ENCODE measurements at places on chromosomes 11 and 22.

DNA sequence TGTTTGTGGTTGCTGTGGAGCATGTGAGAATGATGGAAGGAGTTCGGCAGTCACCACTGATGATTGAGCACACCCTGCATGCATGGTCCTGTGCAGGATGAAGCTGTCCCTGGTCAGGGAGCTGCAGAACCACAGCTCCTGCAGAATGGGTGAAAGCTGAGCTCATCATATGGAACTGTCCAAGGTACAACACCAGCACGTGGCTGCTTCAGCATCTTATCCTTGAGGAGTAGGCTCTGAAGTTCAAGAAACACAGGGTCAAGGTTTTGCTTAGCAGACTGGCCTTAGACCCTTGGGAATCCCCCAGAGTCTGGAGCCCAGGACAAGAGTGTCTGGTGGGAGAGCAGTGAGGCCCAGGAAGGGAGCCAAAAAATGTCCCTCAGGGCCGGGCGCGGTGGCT is 182.4 kb upstream of the LARGE1 start:
- no peak for DNase-seq

DNA sequence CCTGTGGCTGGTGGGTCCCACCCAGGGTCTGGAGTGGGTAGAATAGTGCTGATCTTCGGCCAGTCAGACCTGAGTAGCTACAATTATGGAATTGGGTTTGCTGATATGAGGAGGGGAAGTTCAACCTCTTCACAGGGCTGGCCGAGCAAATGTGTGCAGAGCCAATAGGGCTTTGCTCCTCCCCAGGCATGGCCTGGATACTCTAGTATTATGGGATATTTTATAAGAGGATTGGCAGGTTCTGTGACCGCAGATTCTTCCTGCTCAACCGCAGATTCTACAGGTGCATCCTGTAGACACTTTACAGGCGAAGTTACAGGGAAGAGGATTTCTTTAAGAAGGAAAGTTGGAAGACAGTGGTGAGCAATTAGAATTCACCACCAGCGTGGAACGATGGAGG is 44.3 kb downstream of the TBC1D22A start:
- DNase-seq, result no peak

DNA sequence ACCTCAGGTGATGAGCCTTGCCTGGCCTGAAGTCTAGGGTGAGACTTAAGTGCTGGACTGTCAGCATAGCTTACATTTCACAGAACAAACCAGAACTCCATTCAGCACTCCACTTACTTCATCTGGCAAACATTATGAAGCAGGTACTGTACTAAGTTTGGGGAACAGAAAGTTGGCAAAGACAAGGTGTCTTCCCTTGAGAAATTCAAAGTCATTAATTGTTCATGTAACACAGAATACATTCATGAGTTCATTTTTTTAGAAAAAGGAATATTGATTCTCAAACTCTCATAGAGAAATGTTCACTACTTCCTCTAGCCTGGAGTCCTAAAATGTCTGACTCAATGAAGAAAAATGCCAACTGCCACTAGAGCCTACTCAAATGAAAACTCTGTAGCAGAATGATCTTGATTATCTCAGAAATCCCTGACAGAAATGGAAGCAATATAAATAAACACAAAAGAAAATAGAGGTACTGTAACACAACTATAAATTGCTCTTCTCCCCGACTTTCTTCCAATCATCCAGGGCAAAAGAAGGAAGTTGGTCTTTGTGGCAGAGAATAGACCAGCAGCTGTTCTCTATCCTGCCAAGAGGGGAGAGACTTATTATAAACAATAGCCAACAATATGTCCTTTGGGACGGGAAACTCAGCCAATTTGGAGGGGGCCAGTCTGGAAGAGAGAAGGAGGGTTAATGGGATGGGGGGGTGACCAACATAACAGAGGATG is 129.2 kb upstream of the MTMR2 start:
- DNase-seq, result no peak

- DNase-seq, result no peak
Observed at GRCh38 chr11:83694191-83694910, 408.2 kb upstream of the CCDC90B start.

DNA sequence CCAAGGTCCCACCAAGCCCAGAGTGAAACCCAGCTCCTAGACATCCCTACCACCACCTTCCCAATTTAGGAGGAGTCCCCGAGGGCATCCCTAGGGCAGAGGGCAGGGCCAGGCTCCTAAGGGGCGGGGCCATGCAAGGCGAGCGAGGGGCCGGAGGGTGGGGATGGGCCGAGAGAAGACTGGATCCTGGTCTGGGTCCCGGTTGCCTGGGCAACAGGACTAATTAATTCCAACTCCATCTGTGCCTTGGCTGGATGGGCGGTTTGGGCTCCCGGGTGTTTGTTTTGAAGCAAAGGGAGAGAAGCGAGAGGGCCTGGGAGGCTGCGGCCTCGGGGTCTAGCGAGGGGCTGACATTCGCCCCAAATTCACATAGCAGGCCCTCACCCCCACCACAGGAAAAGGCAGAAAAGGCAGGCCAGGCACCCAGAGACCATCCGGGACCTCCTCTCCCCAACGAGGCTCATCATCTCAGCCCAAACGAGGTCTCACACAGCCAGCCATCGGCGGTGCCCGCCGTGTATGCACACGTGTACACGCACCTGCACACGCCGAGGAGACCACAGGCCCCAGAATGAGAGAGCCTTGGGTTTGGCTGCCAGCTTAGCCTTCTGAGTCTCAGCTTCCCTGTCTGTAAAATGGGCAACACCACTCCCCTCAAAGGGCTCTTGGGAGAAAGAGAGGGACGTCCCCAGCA is 23.9 kb downstream of the ELFN2 start:
- DNase-seq, result no peak

GRCh38 chr22:20182365-20182764 is 31.5 kb upstream of the CCDC188 start:
- DNase-seq, result no peak

- DNase-seq, result peak; percentile 83
Observed at GRCh38 chr11:111735262-111736116, 30.7 kb downstream of the PPP2R1B start.

GRCh38 chr22:29587938-29588699 is 7.2 kb upstream of the NIPSNAP1 start:
- no peak for DNase-seq

DNA sequence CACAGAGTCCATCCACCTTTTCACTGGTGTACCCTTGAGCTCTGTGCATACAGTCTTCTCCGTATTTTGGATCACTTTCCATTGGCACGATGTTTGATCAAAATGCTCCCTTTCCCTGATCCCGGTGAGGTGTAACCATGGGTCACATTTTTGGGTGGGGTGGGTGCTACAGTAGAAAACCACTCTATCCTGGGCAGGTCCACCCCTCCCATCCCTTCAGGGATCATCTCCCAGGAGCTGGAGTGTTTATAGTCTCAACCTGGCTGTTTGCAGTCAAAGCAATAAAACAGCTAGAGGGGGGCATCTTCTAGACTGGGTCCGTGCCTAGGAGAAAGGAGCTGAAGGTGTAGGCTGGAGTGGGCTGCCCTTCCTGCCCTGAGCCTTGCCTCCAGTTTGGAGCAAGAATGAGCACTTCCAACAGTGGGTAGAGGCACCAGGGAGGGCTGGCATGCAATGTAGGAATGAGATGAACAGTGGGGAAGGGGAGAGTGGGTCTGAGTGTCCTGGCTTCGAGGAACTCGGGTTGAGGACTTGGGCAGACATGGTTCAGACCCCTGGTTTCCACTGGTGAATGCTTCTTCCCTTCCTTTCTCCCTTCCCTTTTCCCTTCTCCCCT is 38.8 kb downstream of the RNF141 start:
- no peak for DNase-seq

DNA sequence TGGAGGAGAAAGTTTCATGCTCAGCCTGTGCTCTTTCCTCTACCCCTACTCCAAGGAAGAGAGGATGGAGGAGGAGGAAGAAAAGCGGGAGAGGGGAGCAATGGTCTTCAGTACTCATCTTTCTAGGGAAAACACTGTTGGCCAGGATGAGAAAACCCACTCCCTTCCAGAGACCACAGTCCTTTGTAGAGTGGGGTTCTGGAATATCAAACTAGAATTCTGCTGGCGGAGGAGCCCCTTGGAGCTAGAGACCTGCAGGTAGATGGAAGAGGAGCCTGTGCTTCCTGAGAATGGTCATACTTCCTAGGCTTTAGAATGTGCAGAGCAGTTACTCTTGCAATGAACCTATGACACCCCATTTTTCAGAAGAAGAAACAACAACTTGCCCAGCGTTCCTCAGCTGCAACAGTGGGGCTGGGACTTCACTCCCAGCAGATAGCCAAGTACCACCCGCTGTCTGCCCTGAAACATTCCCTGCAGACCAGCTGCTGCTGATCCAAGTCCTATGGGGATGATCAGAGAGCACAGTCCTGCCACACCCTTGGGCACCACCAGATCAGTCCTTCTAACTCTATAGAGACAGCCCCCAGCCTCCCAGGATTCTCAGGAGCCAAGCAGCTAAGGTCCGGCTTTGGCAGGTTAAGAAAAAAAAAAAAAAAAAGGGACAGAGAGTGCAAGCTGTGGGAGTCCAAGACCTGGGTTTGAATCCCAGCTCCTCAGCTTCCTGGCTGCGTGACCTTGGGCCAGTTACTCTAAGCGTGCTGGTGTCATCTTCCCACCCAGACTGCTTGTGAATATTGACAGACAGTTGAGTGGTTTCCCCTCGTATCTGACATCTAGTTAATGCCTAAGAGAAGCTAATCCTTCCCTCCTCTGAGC is 664 bp downstream of the PTGDR2 start:
- no peak for DNase-seq

DNA sequence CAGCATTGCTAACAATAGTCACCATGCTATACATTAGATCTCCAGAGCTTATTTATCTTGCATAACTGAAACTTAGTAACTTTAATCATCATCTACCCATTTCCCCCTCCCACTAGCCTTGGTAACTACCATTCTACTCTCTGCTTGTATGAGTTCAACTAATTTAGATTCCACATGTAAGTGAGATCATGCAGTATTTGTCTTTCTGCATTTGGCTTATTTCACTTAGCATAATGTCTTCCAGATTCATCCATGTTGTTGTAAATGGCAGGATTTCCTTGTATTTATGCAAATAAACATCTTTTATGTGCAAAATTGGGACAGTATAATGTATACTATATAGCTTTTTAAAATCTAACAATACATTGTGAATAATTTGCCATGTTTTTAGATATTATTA is 66.0 kb upstream of the ZBED5 start:
- DNase-seq, result no peak
